ENCODE measurements at places on chromosomes 2 and 18. TPM values are rescaled to one million over a fixed set of nuclear protein-coding genes. Genes with fewer than 3 reads are reported as not detected.

Gene IKZF2
- polyA plus RNA-seq: 1.4 TPM

Gene MROH2A
- polyA plus RNA-seq: 0.02 TPM

Gene LYPD6
- 8.1 TPM for polyA plus RNA-seq

Gene ALPI
- polyA plus RNA-seq: not detected

DNA sequence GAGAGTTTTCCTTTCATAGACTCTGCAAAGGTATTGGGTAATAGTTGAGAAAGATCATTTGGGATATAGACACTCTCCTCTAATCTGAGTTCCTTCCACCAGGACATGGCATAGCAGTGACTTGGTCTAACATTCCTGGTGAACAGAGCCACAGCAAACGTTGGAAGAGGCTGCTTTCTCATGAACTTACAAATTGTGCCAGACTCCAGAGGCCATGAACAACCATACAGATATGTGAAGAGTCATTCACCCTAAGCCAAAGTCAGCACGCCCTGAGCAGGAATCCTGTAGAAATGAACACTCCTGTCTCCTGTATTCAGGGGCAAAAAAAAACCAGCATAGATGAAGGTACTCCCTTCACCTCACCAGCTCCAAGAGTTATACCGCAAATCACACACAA, 152.8 kb downstream of the TMEM18 start:
- H3K27me3 ChIP-seq: no peaks in the 10 kb centered on the region
- no peak for DNase-seq
- no peaks in the 10 kb centered on the region for H3K4me1 ChIP-seq
- H3K36me3 ChIP-seq: no peaks in the 10 kb centered on the region

DNA sequence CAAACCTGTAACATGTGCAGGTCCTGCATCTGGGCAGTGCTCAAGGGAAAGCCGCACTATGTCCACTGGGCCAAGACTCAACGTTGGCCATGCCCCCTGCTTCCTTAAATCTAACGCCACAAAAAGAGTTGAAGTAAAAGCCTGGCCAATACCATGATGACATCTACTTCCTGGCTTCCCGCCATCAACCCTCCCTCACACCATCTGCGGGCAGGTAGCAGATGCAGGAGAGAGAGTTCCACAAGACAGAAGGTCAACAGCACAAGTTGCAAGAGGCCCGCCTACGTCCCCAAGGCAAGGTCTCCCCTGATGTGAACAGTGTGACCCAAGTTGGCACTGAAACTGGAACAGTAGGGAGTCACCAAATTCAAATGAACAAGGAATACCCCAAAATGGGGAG, 48.4 kb downstream of the ABCG8 start:
- H3K4me1 ChIP-seq: peaks cover 6% of the 10 kb centered on the region
- no peak overlapping the region for H3K27ac ChIP-seq
- no peaks in the 10 kb centered on the region for H3K27me3 ChIP-seq
- peaks cover 56% of the 10 kb centered on the region for H3K36me3 ChIP-seq
- H3K4me3 ChIP-seq: no peak overlapping the region
- DNase-seq: no peak

GRCh38 chr18:65919663-65920062, 168.9 kb downstream of the CDH7 start:
- no peaks in the 10 kb centered on the region for H3K27me3 ChIP-seq
- no peak for DNase-seq
- no peaks in the 10 kb centered on the region for H3K4me1 ChIP-seq

GRCh38 chr18:62788876-62789275, 73.5 kb downstream of the PHLPP1 start:
- no peak for DNase-seq
- no peak overlapping the region for H3K4me3 ChIP-seq
- H3K27me3 ChIP-seq: no peaks in the 10 kb centered on the region
- H3K4me1 ChIP-seq: peaks cover 21% of the 10 kb centered on the region

DNA sequence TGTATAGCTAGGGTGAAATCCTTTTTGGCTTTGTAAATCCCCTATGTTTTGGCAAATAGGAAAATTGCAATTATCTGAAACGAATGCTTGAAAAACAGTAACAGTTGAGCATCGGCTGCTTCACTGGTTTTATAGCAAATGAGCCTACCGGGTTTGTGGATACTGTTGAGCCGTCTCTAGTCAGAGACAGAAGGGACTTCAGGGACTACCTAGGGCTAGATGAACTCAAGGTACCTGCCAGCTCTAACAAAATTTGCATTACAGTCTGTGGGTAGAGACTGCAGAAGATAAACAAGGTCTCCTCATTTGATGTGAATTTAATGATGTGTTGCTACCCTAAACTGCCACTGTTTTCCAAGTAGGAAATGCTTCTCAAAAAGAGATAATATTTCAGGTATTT, 101.1 kb downstream of the EML6 start:
- H3K27me3 ChIP-seq: no peaks in the 10 kb centered on the region
- DNase-seq: no peak
- H3K4me3 ChIP-seq: no peak overlapping the region
- no peaks in the 10 kb centered on the region for H3K36me3 ChIP-seq
- no peaks in the 10 kb centered on the region for H3K4me1 ChIP-seq

- H3K36me3 ChIP-seq: no peaks in the 10 kb centered on the region
- H3K4me3 ChIP-seq: no peak overlapping the region
Measured at GRCh38 chr2:175234650-175235049, 53.1 kb upstream of the ATP5MC3 start.

- no peak overlapping the region for H3K27ac ChIP-seq
- H3K36me3 ChIP-seq: peaks cover 32% of the 10 kb centered on the region
- no peak for DNase-seq
- H3K27me3 ChIP-seq: no peaks in the 10 kb centered on the region
- no peaks in the 10 kb centered on the region for H3K4me1 ChIP-seq
Measured at GRCh38 chr2:230347659-230348305, 20.8 kb downstream of the SP140L start.

Measured in SK-N-SH (cell line).